ENCODE measurements at places on chromosomes 5 and 9.

DNA sequence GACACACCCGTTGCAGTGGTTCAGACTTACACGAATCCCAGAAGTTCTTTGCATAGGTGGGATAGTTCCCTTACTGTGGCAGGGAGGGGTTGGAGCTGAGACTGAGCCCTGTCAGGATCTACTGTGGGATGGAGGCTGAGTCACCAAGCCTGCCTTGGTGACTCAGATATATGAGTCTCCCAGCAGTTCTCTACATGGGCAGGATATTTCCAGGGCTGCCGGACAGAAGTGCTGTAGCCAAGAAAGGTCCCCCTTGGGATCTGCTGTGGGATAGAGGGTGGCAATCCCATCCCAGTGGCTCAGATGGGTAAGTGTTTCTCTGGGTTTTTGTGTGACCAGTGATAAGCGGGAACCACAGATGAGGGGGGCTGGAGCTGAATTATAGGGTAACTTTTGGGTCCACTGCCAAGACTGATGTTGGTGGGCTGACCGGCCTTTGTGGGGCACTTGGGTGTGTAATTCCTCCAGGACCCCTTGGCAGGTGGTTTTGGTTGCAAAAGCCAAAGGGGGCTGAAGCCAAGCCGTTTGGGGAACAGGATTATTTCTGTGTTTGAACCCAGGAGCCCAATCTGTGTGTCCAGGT, 18.7 kb downstream of the XRCC4 start:
- no peak for DNase-seq

DNA sequence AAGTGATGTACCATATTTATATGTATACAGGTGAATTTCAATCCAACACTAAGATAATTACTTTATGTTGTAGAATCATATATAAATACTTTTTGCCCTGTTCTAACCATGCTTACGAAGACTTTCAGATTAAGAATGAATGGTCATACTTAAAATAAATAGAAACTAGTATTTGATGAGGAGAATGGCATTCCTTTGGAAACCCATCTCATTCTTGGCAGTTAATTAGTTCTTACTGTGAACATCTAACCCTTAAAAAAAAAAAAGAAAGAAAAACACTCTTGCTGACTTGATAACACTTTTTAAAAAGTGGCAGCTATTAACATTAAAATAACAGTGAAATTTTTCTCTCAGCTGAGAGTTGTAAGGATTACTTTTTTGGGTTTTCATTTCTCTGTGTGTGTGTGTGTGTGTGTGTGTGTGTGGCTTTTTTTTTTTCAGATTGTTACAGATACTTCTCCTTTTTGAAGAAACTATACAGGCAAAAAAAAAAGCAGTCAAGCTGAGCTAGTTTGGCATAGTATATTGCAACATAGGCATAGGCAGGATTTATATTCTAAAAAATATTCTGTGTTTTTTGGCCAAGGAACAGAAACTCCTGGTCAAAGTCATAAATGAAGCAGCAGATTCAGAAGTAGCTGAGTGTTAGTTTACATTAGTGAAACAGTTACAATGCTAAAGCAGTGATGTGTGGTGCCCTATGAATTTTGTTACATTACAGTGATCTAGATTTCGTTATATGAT, 163.5 kb downstream of the CD180 start:
- no peak for DNase-seq

- no peak for DNase-seq
Observed at GRCh38 chr9:21967702-21968101, 26.5 kb downstream of the CDKN2A start.

DNA sequence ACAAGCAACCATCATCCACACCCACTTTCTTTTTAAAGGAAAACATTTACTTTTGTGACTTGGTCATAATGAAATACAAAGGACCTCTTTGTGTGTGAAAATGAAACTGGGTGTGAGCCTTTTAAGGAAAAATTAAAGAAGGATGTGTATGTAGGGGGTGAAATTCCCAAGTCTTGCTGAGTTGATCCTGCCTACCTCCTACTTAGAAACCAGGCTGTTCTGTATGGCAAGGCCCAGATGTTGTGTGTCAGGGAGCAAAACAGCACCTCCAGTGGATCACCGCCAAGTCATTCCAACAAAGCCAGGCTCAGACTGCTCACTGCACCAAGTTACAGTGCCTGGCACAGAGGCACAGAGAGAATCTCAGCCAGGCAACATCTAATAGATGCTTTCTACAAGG, 198.5 kb upstream of the FBN2 start:
- no peak for DNase-seq

DNA sequence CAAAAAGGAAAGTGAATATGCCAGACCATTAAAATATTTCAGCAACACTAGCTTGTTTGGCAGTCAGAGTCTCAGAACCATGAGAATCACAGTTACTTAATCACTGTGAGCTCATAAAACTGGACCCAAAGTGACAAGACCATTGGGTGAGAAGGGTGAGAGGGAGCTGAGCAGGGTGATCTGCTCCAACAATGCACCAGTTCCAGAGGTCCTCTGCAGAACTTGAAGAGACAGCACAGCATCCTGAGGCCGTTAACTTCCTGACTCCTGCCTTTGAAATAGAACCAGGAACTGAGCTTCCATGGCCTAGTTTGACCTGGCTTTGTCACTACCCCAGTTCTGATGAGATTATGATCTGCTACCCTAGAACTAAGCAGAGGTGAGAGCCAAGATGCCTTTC, 57.4 kb downstream of the NFIB start:
- DNase-seq, result no peak

- no peak for DNase-seq
Observed at GRCh38 chr5:4584982-4585381, 555.1 kb upstream of the ADAMTS16 start.

DNA sequence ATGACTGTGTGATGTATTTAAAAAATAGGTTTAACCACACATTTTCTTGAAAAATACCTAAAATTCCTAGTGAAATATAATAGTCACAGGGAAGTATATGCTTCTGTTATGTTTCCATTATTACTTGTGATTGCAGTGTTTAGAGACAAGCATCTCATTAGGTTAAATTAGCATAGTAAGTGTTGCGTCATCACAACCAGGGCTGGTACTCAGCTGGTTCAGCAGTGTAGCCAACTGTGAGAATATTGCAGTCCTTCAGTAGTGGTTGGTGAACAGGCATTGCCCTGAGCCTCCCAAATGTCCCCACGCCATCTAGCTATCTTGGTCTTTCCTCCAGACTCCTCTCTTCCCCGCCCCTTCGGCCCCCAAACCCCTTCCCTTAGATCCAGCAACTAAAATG, 261.7 kb downstream of the ARHGEF28 start:
- DNase-seq, result no peak

DNA sequence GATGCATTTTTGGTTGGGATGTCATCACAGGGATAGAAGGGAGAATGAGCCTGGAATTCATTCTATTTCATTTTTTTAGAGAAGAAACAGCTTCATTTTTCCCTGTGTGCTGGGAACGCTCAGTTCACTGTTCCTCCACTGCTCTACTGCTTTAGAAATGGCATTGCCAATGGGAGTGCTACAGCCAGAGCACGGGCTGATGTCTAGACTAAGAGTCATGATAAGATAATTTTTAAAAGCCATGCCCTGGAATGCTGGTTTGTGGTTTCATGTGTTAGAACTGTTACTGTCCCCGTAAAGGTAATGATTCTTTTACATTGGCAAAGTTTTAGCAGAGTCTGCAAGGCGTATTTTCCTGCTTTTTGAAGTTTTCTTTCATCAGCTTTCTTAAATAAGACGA, 119.6 kb downstream of the SEMA6A start:
- no peak for DNase-seq

DNA sequence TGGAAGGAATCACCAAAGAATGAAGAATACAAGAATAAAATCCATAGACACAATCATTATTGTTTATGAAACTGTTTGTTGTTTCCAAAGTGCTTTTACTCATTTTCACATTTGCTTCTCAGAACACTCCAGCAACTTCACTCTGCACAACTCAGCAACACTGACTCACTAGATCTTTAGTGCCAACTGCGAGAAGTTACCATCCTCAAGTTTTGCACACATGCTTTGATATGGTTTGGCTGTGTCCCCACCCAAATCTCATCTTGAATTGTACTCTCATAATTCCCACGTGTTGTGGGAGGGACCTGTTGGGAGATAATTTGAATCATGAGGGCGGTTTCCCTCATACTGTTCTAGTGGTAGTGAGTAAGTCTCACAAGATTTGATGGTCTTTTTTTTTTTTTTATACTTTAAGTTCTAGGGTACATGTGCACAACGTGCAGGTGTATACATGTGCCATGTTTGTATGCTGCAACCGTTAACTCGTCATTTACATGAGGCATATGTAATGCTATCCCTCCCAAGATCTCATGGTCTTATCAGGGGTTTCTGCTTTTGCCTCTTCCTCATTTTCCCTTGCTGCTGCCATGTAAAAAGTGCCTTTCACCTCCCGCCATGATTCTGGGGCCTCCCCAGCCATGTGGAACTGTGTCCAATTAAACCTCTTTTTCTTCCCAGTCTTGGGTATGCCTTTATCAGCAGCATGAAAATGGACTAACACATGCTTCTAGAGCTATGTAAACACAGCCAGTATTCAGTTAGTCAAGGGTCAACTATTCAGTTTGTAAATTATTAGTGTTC, 36.9 kb downstream of the CLINT1 start:
- DNase-seq, result no peak

- no peak for DNase-seq
Observed at GRCh38 chr5:149478761-149479160, 72.5 kb downstream of the CSNK1A1 start.

DNA sequence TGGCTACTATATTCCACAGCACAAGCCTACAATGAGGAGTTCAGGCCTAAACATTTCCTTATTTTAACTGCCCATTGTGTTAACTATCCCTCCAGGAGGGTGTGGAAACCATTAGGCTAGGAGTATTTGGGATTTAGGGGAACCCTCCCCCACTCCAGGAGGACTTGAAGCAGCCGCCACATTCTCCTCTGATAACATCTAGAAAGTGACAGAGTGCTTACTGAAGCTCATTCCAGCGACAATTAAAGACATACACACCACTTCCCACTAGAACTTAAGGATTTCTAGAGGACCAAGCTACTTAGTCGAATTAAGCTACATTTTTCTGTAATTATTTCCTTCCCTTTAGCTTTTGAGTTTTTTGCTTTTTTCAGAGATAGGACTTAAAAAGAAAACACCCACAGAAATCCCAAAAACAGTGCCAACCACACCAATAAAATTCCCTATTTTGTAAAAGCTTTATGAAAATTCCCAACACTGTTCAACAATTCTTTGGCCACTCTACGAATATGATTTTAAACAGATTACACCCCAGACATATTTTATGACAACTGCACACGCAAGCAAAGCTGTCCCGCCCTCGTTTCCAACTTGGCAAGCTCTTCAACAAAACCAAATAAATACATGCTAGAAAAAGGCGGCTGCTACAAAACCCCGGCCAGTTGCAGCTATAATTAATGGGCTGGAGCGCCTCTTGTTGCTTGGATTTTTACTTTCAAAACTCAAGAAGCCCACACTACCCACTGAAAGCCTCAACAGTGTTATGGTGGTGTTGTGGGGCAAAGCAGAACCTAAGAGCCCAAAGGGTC, 4.5 kb downstream of the ROR2 start:
- DNase-seq, result no peak

GRCh38 chr5:168976311-168976970, 324.5 kb downstream of the SLIT3 start:
- DNase-seq, result no peak

DNA sequence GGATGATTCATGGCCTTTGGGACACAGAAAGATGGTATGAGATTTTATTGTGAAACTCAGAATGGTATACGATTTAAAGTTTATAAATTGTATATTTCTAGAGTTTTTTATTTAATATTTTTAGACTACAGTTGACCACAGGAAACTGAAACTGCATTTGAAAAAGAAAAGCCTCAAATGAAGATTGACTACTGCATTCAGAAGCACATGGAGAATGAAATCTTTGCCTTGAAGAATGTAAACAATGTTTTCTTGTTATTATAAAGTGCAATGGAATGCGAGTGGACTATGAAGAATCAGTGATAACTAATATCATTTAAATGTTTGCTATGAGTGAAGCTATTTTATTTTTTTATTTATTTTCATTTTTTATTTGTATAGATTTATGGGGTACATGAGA, 169.1 kb upstream of the CDH18 start:
- DNase-seq, result no peak

- no peak for DNase-seq
Observed at GRCh38 chr9:76372336-76372735, 21.9 kb downstream of the RFK start.

DNA sequence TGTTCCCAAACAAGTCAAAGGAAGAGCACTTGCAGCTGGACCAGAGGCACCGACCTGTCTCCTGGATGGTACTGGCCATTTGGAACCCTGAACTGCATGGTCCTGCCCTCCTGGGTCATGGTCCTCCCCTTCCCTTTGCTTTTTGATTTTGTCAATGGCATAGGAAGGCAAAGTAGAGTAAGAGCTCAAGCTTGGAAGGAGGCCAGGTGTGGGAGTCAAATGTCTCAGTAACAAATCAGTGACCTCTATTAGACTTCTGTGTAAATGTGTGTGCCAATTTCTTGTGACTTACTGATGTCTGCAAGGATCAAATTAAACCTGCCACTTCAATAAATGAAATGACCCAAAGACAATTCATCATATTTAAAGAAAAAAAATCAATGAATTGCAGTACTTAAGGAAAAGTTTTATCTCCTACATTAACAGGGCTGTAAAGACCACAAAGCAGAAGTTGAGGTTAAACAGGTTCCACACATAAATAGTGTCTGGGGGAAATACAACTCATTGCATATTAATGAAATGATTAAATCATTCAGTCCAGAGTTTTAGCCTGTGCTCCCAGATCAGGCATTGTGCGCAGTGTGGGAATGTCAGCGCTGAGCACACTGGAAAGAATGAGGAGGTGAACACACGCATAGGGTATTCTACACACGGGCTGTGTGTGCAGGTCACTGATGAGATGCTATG, 32.7 kb downstream of the OSMR start:
- DNase-seq, result no peak

DNA sequence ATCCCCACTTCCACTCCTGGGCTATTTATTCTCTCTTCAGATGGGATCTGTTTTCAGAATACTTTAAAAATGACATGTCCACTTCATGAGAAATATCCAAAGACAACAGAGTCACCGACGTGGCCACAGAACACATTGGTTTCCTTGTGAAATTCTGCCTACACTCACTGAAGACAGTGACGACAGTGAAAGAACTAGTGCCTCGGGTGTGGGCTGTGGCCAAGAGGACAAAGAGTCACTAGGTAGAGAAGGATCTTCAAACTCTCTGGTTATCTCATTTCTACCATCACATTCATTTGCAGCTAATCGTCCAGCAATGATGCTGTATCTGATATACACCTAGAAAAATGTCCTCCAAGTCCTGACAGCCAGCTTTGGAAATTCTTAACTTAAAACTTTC, 59.1 kb downstream of the HABP4 start:
- no peak for DNase-seq

- DNase-seq, result no peak
Observed at GRCh38 chr9:127318651-127319167, 54.1 kb downstream of the GARNL3 start.

- no peak for DNase-seq
Observed at GRCh38 chr9:76704593-76705204, 59.5 kb upstream of the PCA3 start.

DNA sequence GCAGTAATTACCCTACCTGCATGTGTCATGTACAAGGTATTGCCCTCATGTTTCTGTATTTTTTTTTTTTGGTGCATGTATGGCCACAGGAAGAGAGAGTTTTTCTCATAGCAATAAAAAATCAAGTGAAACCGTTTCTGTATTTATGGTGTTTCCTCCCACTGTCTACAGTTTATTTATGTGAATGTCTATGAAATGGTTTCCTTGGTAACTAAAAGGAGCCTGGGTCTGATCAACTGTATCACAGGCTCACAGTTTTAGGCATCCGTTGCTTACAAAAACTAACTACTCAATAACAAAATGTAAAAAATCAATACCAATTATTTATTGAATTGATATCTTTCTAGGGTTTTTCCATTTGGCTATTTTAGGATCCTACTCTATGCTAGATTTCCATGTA, 464.4 kb downstream of the TAF11L14 start:
- DNase-seq, result no peak
